ENCODE measurements at places on chromosomes 7 and 10.

DNA sequence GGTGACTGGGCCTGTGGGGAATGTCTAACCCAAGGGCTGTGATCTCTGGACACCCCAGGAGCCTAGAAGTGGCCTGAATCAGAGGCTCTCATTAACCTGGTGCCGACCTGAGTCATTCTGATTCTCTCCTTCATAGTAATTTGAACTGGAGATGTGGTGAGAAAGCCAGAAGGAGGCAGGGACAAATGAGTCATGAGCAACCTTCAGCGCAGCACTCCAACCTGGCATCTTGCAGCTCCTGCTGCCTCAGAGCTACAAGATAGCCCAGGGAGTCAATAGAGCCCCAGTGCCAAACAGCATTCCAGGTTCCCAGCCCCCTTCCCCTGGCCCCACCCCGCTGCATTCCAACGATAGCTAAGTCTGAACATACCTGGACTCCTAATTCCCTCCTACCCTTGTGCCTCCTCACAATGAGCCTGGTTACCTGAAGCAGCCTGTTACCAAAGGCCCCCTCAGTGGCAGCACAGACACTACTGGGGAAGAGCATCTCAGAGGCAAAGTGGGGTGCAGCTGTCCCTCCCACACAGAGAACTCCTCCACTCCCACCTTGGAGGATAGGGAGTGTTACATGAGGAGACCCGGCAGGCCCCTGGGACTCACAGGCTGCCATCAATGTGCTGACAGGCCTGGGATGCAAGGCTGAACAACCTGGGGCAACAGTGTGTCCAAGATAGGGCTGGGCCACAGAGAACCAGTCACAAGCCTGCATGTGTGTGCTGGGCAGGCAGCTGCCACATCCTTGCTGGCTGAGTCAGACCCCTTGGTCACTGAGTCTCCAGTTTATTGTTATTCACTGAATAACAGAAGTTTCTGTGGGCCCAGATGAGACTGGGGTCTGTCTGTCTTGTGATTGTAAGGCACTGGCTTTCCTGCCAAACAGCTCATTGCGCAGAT, 76.8 kb upstream of the LEP start:
- DNase-seq, result no peak

- no peak for DNase-seq
Measured at GRCh38 chr10:23197416-23197861, 5.3 kb downstream of the PTF1A start.

DNA sequence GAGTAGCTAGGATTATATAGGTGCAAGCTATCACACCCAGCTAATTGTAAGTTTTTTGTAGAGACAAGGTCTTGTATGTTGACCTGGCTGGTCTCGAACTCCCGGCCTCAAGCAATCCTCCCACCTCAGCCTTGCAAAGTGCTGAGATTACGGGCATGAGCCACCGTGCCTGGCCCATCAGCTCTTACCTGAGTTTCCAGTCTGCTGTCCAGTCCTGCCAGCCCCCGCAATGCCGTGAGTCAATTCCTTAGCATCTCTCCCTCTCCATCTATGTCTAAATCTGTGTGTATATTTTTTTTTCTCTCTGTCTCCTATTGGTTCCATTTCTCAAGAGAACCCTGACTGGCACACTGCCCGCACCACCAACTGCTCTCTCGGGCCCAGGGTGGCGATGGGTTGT, 127.6 kb downstream of the ACTR3B start:
- DNase-seq, result no peak

- no peak for DNase-seq
Measured at GRCh38 chr7:134780166-134780828, 863 bp downstream of the CALD1 start.

- no peak for DNase-seq
Measured at GRCh38 chr10:49844775-49845595, 82.9 kb upstream of the OGDHL start.

- no peak for DNase-seq
Measured at GRCh38 chr10:113345826-113346624, 206.8 kb upstream of the HABP2 start.

DNA sequence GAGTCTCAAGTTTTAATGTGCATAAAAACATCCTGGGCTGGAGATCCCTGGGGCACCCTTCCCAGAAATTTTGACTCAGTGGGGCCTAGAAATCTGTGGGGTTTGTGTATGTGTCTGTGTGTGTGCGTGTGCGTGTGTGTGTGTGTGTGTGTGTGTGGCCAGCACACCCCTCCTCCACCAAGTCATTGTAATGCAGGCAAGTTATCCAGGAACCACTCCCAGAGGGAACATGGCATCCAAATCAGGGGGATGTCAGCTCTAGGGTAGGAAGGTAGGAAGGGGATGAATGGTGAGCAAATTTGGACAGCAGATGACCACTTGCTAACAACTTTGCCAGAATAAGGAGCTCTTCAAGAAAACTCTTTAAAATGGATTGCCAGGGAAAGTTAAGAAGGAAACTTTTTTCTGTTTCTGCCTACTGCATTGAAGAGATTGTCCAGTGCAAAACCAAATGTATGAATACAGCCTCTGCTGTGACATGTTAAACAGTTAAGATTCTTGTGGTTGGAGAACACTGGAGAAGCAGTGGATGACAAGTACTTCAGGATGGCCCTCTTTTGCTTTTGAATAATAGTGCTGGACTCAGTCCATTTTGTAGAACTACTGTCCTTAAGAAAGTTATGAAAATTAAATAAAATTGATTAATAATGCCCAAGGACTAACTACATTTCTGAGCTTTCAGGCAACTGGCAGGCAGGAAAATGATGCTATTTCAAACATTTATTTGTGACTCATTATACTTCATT, 12.3 kb downstream of the STAMBPL1 start:
- DNase-seq, result no peak

DNA sequence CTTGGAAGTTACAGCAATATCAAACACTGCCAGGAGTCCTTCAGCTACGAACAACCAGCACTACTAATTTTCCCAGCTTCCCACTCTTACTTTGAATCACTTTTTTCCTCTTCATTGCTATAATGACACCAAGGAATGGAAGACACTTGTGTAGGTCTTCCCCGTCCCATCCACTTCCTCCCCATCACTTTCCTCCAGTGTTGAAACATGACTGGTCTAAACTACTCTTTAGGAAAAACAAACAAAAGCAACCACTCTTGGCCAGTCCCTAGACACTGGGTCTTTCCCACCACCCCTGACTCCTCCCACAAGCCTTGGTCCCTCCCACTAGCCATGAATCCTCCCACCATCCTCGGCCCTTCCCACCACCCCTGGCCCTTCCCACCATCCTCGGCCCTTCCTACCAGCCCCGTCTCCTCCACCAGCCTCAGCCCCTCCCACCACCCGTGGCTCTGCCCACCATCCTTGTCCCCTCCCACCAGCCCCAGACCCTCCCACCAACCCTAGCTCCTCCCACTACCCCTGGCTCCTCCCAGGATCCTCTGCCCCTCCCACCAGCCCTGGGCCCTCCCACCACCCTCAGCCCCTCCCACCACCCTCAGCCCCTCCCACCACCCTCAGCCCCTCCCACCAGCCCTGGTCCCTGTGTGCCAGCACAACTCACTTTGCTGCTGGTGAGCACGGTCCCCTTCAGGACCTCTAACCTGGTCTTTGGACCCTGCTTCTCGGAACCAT, 68.5 kb downstream of the CXCL12 start:
- DNase-seq, result no peak

DNA sequence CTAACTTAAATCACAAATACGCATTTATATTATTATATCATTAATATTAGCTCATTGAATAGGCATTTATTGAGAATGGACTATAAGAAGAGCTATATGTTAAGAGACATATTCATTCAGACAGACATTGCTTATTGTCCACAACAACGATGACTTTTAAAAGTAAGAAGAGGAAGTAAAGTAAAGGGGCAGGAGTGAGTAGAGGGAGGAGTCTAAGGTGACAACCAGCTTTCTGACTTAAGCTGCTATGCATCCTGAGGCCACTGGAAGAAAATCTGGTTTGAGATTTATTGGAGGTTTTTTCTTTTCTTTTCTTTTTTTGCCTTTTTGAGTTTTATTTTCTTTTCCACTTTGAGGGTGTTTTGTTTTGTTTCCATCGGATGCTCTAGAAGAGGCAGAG, 723.5 kb downstream of the GRM8 start:
- no peak for DNase-seq

- DNase-seq, result no peak
Measured at GRCh38 chr10:11450427-11450826, 161.0 kb downstream of the USP6NL start.

DNA sequence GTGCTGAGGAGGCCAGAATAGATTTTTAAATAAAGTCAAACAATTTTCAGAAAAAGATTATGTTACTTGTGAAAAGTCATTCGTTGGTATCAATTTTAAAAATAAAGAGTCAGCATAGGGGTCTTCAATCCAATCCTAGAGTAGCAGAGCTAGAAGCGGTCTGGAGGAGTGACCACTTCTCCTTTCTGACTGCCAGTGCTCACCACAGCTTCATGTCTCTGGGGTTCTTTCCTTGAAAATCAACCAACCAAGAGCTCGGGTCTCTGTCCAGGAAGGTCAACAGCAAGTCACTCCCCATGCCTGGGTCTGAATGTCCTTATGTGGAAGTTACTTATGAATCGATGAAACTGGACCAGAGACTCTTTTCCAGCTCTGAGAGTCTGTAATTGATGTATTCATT, 14.3 kb downstream of the PTPRN2 start:
- DNase-seq, result no peak

- no peak for DNase-seq
Measured at GRCh38 chr7:121344497-121344896, 15.7 kb downstream of the WNT16 start.

DNA sequence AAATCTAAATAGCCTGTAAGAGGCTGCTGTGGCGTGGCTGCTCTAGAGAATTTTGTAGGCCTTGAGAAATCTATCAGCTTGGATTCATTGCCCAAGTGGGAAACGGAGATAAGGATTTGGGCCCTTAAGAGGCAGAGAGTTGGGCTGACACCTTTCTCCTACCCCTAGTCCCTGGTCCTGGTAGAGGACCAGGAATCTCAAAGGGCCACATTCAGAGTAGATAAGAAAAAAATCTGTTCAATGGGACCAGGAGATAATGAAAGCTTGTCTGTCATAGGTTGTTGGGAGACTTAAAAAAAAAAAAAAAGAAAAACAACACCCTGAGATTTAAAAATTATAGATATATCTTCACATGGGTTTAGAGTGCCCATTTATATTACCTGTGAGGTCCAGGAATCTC, 17.8 kb downstream of the TMEM209 start:
- no peak for DNase-seq

DNA sequence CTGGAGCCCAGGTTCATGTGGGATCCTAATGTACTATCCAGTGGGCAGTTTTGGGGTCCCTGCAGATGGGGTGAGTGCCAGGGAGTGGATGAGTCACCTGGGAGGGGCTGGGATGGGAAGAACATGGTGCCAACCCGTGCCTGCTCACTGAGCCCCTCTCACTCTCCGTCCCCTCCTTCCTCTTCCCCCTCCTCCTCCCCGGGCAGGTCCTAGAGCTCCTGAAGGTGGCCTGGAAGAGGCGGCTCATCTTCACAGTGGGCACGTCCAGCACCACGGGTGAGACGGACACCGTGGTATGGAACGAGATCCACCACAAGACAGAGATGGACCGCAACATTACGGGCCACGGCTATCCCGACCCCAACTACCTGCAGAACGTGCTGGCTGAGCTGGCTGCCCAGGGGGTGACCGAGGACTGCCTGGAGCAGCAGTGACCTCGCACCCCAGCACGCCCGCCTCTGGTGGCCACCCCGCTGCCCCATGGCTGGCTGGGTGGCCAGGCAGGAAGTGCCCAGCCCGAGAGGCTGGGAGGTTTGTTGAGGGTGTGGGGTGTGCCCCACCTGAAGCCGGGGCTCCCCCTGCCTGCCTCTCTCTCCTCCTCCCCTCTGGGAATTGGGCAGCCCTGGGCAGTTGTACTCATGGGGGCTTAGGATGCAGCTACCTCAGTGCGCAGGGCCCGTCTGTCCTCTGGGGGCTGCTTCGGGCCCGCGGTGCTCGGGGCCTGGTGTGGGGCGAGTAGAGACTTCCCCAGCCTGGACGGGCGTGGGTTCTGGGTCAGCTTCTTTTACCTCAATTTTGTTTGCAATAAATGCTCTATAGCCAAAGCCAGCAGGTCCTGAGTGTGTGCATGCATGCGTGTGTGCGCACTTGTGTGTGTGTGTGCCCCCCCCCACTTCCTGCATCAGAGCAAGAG, 4.9 kb upstream of the UPK3B start:
- DNase-seq, result no peak

GRCh38 chr7:5867060-5867459, 13.5 kb upstream of the OCM start:
- DNase-seq, result no peak

DNA sequence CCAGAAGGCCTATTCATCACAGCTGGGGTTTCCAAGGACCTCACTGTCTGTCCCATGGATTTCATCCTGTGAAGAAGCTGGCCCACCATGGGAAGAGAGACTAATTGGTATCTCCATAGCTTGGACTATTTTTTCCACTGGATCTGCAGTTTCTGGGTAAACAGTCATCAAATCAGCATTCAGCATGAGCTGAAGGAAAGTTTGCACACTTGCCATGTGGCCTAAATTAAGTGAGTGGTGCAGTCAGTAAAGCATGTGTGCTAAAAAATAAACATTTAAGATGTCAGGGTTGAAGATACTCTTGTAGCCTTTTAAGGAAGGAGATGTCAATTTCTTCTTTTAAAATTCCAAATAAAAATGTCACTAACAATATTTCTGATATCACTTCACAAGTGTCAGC, 381.1 kb upstream of the ZMIZ1 start:
- DNase-seq, result no peak

GRCh38 chr10:95789902-95790301, 33.9 kb downstream of the ENTPD1 start:
- DNase-seq, result no peak

DNA sequence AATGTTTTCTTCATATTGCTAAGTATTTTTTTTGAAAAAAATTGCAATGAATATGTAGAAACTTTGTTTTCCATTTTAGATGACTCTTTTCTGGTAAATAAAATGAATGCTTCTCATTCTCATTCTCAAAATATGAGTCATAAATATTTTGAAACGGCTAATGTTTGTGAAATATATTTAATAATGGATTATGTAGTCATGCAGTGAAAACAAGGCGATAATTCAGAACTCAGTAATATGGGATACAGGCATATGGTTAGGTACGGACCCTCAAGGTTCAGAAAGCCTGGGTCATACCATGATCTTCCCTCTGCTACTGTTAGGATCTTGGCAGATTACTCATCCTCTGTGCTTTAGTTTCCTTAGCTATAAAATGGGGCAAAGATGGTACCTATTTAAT, 46.2 kb upstream of the SLC39A12 start:
- DNase-seq, result no peak

DNA sequence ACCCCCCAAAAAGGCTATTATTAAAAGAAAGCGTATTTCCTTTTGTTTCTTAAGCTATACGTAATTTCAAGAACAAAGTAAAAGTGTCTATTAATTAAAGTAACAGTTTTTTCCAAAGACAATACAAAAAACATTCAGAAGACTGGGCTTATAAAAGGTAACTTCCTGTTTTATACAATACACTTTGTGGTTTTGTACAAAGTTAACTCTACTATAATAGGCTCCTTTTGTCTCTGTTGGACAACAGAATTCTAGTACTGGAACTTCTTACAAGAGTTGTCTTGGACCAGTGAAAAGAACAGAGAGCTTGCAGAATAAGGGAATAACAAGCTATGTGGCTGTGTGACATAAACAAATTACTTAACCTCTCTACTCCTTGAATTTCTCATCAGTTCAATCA, 21.5 kb downstream of the SFMBT2 start:
- DNase-seq, result no peak
